CD4-positive, alpha-beta memory T cell (primary cell): ENCODE measurements at places on chromosomes 2 and 18.

GRCh38 chr2:181077128-181077709 lies 96.8 kb downstream of the UBE2E3 start:
- H3K27me3 ChIP-seq, result no peaks in the 10 kb centered on the region
- H3K36me3 ChIP-seq, result no peaks in the 10 kb centered on the region
- DNase-seq, result peak; percentile 69
- no peak overlapping the region for H3K4me3 ChIP-seq
- no peak overlapping the region for H3K27ac ChIP-seq
- H3K4me1 ChIP-seq, result no peaks in the 10 kb centered on the region

DNA sequence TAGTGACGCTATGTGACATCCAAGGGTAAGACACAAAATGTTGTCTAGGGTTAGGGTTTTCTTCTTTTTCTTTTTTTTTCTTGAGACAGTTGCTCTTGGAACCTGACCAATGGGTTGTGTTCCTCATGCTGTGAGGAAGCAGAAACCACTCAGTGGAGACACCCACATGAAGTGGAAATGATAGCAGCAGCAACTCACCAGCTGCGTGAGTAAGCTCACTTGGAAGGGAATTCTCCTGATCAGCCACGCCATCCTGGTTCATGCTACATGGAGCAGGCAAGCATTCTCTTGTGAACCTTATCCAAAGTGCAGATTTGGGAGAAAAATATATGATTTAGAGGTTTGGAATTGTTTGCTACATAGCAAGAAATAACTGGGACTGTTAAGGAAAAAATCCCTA lies 863.7 kb downstream of the EPHA4 start:
- H3K4me3 ChIP-seq, result no peak overlapping the region
- no peaks in the 10 kb centered on the region for H3K36me3 ChIP-seq
- no peaks in the 10 kb centered on the region for H3K4me1 ChIP-seq
- no peaks in the 10 kb centered on the region for H3K27me3 ChIP-seq
- no peak overlapping the region for H3K27ac ChIP-seq

DNA sequence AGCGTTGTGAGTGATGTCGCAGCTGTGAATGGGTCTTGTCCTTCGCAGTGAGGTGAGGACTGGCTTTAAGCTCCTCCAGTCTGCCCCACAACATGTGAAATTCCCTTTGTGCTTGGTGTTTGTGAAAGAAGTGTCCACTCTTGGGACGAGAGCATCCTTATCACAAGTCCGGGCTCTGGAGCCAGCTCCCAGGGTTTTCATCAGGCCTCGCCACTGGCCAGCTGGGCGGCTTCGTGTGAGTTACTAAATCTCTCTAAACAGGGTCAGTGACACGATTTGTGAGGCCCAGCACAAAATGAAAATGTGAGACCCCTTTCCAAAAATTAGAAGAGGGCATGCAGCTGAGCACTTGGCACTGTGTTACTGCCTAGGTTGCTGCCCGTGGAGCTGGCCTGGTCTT lies 115.9 kb downstream of the VAPA start:
- no peak for DNase-seq
- H3K36me3 ChIP-seq, result no peaks in the 10 kb centered on the region
- no peaks in the 10 kb centered on the region for H3K27me3 ChIP-seq
- H3K4me3 ChIP-seq, result no peak overlapping the region

DNA sequence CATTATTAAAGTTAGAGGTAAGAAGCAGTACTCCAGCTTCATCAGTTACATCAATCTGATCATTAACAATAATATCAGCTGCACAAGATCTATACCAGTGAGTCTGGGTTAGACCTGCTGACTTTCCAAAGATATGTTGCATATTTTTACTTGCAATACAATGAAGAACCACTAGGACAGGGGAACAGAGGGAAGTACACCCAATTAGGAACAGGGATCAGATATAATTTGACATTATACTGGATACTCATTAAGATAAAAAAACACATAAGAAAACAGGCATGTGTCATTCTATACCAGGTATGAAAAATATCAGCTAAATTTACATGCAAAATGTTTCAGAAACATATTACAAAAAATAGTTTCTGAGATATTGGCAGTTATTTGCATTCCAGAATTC lies 995.1 kb upstream of the DDX18 start:
- no peak overlapping the region for H3K4me3 ChIP-seq
- H3K27ac ChIP-seq, result no peak overlapping the region
- DNase-seq, result no peak
